ENCODE measurements at places on chromosomes 4 and X. TPM values are rescaled to one million over a fixed set of nuclear protein-coding genes. Genes with fewer than 3 reads are reported as not detected.

SYTL4 gene
- 5.7 TPM for total RNA-seq

FRG2 gene
- total RNA-seq = not detected

PDE5A gene
- total RNA-seq = 7.0 TPM

MAGED4B gene
- total RNA-seq = not detected

MND1 gene
- 28.9 TPM for total RNA-seq

TENM3 gene
- 87.7 TPM for total RNA-seq

MAGEA12 gene
- total RNA-seq = 0.96 TPM

GRCh38 chrX:119427024-119427794, 28.1 kb downstream of the SLC25A43 start:
- DNase-seq = no peak

GRCh38 chr4:152485726-152486276, 50.1 kb downstream of the FBXW7 start:
- peak; percentile 71 for DNase-seq

GRCh38 chrX:8749697-8750096, 17.8 kb upstream of the ANOS1 start:
- DNase-seq = no peak

- no peak for DNase-seq
These were observed 343.7 kb upstream of the PPP1R2C start for GRCh38 chrX:43121637-43122036.

DNA sequence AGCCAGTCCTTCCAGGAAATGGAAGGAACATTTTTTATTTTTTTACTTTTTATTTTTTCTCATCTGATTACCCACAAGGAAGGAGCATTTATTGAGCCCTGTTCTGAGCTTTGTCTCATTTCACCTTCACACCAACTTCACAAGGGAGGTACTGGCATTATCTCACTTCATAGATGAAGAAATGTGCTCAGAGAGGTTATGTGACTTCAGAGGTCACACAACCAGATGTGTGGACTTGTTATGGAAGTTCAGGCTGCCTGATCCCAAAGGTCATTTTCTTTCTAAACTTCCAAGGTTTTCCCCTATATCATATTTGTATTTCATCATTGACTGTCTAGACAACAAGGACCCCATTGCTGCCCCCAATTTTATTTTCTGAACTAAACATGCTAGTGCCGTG, 160.3 kb downstream of the DCLK2 start:
- DNase-seq = no peak

DNA sequence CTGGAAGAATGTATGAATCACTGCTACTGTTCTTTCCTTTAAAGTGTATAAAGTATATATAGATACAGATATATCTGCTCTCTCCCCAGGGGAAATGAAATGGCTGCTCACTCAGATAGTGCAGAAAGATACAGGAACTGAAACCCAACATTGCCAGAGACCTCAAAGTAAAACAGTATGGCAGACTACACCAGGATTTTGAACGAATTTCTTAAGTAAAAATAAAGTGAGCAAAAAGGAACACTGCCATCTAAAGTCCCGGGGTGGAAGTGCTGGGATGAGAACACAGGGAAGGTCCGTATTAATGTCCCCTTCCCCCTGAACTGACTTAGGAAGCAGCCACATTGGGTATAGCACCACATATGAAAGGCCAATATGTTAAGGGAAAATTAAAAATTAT, 93.4 kb downstream of the TMA16 start:
- peak; percentile 6 for DNase-seq

DNA sequence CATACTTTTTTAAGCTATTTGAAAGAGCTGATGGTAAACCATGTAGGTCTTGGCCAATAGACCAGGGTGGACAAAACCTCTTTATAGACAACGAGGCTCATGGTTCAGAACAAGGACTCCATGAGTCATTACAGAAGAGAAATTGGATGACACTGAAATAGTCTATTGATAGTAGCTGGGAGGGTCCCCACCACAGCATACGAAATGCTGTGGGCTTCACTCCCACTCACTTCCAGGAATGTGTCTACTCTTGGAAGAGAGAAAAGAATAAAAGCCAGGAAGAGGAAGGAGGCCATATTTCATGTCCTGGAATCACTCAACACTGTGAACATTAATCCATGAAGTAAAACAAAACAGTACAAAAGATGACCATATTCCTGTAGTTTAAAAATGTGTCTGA, 82.3 kb upstream of the MXRA5 start:
- no peak for DNase-seq

GRCh38 chr4:169079942-169080827, 70.1 kb upstream of the CBR4 start:
- DNase-seq = peak; percentile 81

- DNase-seq = no peak
These were observed 52.5 kb downstream of the MAGEB10 start for GRCh38 chrX:27860337-27860736.

DNA sequence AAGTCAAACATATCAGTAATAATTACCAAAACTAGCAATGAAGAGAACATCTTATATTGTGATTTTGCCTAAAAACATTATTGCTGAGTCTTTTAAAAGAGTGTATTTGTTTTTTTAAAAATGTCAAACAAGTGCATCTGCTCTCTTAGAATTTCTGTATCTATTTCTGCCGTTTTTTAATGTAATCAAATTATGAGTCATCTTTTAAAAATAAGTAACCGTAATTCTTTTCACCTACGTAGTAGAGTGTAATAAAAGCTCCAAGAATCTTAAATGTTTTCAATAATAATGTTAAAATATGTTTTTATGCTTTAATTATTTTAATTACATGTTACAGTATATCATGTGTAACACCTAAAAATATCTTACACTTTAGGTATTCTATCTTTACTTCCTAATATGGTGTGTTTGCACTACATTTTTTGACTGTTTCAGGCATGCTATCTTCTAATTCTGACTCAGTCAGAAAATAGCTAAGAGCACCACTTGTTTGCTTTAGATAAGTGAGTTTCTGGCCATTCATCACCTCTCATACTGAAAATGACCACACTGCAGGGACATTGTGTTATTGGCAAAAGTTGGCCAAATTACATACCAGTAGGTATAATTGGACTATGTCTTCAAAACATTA, 368.5 kb downstream of the PCDH7 start:
- DNase-seq = peak; percentile 83
